ENCODE measurements at places on chromosomes 2 and 18.

DNA sequence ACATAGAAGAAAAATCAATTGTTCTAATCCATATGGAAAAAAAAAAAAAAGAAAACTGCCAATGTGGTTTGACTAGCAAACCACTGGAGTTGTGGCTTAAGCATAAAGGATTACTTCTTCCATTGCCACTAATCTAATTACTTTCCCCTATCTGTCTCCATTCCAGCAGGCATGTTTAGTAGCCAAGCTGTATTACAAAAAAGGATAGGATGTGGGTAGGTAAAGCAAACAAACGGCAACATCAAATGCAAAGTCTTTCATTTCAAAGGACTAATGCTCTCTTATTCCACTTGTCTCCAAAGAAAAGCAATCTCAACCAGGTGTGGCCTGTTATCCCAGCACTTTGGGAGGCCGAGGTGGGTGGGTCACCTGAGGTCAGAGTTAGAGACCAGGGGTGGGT lies 36.5 kb downstream of the SLC8A1 start:
- no peak for DNase-seq

- DNase-seq = no peak
Observed at GRCh38 chr18:35512761-35513160, 15.0 kb upstream of the INO80C start.

GRCh38 chr2:149702571-149702970 lies 115.0 kb upstream of the MMADHC start:
- DNase-seq = no peak

DNA sequence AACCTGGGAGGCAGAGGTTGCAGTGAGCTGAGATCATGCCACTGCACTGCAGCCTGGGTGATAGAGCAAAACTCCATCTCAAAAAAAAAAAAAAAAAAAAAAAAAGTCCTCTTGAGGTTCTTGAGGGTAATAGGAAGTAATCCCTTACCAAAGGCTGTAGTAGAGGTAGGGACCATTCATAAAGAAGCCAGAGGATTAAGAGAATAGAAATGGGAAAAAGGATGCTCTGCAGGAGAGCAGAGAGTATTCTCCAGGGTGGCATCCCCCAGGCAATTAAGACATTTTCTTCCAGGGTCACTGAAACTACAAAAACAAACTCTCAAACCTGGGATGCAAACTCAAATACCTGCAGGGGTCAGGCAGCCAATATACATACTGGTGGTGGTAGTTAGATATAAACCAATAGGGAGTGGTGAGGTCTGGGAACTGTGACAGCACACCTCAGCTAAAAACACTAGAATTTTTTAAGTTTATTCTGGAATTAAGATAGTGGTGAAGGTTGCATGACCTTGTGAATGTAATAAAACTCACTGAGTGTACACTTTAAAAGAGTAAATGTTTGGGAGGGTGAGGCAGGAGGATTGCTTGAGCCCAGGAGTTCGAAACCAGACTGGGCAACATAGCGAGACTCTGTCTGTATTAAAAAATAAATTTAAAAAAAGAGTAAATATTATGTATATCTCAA lies 24.7 kb downstream of the RAPH1 start:
- no peak for DNase-seq
